ENCODE measurements at places on chromosomes 2 and 18. TPM values are rescaled to one million over a fixed set of nuclear protein-coding genes. Genes with fewer than 3 reads are reported as not detected.

Gene EML6
- polyA plus RNA-seq, result 0.95 TPM

Gene TRABD2A
- 0.23 TPM for polyA plus RNA-seq

Gene MAP2
- 15.3 TPM for polyA plus RNA-seq

Gene INHA
- 3.6 TPM for polyA plus RNA-seq

Gene C2orf80
- polyA plus RNA-seq, result not detected

Gene LRRC30
- polyA plus RNA-seq, result not detected

Gene ALPG
- not detected for polyA plus RNA-seq

Gene CABYR
- polyA plus RNA-seq, result not detected

Gene PRSS56
- polyA plus RNA-seq, result not detected

Gene C1GALT1C1L
- 1.9 TPM for polyA plus RNA-seq

Gene ZCCHC2
- 7.0 TPM for polyA plus RNA-seq

Gene ZNF519
- polyA plus RNA-seq, result 3.6 TPM

Gene MPP4
- not detected for polyA plus RNA-seq

Gene SEC11C
- 65.7 TPM for polyA plus RNA-seq

Gene SNED1
- polyA plus RNA-seq, result 5.9 TPM

Gene KCNG3
- polyA plus RNA-seq, result not detected

Gene IL36B
- polyA plus RNA-seq, result not detected

Gene ABCG8
- polyA plus RNA-seq, result not detected

Gene PCGF1
- polyA plus RNA-seq, result 8.0 TPM

Gene ALPP
- polyA plus RNA-seq, result not detected

Gene ALS2
- polyA plus RNA-seq, result 10.1 TPM

Gene DTNA
- 59.0 TPM for polyA plus RNA-seq

Gene SLC40A1
- polyA plus RNA-seq, result 110 TPM

Gene CXCR1
- 0.20 TPM for polyA plus RNA-seq

Gene IGFBP5
- polyA plus RNA-seq, result 123 TPM

Gene UGT1A8
- not detected for polyA plus RNA-seq

Gene HK2
- polyA plus RNA-seq, result 1.1 TPM

Gene RNF144A
- polyA plus RNA-seq, result 1.6 TPM

Gene DPY30
- polyA plus RNA-seq, result 79.4 TPM

Gene PCARE
- 0.13 TPM for polyA plus RNA-seq

Gene SLC19A3
- 1.0 TPM for polyA plus RNA-seq

Gene SPDYA
- polyA plus RNA-seq, result not detected

Gene IL1RL2
- polyA plus RNA-seq, result not detected

Gene EMILIN1
- 50.0 TPM for polyA plus RNA-seq

Gene ZNF142
- polyA plus RNA-seq, result 3.4 TPM

Gene MYO7B
- polyA plus RNA-seq, result 1.1 TPM

Gene SERPINB7
- polyA plus RNA-seq, result not detected

Gene CCDC74A
- polyA plus RNA-seq, result 3.3 TPM
